ENCODE measurements at places on chromosomes 5 and 9.

DNA sequence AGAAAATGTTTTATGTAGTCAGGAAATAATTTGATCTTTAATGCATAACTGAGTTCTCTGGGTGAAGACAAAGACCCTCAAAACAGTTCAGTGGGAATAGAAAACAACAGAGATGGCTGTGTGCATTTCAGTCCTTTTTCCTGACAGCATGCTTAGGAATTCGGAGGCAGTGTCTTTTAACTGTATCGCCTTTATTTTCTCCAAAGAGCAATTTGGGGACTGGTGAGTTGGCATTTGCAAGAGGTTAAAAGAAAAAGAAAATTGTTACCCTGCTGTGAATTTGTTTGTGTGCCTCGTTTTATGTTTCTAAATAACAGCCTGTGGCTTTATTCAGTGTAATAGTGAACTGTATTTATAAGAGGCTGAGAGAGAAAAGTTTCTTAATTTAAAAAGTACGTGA is 227.8 kb upstream of the DMAC1 start:
- no peak for DNase-seq

- no peak for DNase-seq
These were observed 17.3 kb downstream of the NAIF1 start for GRCh38 chr9:128049843-128050242.

- no peak for DNase-seq
These were observed 16.6 kb downstream of the ATP10B start for GRCh38 chr5:160835376-160835775.

- no peak for DNase-seq
These were observed 109.4 kb downstream of the CDC42SE2 start for GRCh38 chr5:131373265-131373664.

GRCh38 chr9:120965344-120966012 is 38.9 kb upstream of the TRAF1 start:
- DNase-seq = peak; percentile 43
